ENCODE measurements at places on chromosomes 2 and 18. TPM values are rescaled to one million over a fixed set of nuclear protein-coding genes. Genes with fewer than 3 reads are reported as not detected.

DNA sequence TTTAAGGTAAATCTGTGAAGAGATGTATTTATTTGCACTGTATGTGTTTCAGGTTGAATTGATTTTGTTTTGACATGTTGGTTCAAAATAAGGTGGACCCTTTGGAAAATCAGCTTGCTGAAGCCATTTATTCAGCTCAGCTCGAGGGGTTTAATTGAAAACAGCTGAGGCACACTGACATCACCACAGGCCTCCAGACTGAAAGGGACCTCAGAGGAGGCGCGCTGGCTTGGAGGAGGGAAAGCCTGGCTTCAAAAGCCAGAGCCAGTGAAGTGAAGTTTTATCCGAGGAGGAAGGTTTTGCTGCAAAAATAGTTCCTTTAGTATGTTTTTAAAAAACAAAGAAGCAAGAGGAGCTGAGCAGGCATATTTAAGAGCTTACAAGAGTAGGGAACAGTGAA lies 26.9 kb upstream of the DNMT3A start:
- DNase-seq = no peak

GRCh38 chr18:55743133-55743532 lies 155.1 kb upstream of the TCF4 start:
- no peak for DNase-seq

DNA sequence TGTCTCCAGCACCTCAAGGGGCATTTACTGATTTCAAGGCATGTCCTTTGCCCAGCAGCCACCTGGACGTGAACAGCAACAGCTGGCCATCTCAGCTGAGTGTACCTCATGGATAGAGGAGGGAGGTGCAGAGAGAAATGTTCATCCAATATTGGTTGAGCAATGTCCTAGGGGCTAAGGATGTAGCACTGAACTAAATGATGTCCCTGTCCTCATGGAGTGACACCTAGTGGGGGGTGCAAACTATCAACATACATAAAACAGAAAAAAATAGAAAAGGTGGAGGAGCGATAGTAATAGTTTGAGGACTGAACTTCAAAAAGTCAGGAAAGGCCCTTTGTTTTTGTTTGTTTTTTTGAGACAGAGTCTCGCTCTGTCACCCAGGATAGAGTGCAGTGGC lies 4.8 kb upstream of the UGGT1 start:
- no peak for DNase-seq

DNA sequence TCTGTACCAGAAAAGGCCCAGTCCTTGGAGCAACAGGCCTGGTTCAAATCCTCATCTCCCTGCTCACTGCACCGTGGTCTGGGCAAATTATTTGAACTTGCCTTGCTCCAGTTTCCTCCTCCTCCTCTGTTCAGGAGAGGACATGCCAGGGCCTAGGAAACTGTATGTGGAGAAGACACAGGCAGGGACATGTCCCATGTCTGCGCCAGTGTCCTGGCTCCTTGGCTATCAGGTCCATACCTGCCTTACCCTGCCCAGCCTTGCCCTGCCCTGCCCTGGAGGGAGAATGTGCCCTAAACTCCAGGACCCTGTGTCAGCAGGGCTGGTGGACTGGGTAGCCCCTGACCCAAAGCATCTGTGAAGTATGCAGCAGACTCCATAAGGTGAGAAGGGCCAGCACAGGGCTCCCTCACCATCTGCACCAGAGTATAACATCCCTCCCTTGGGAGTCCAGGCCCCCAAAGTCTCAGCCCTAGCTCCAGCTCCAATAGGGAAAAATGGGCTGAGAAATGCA lies 165.3 kb downstream of the GALNT1 start:
- no peak for DNase-seq

DNA sequence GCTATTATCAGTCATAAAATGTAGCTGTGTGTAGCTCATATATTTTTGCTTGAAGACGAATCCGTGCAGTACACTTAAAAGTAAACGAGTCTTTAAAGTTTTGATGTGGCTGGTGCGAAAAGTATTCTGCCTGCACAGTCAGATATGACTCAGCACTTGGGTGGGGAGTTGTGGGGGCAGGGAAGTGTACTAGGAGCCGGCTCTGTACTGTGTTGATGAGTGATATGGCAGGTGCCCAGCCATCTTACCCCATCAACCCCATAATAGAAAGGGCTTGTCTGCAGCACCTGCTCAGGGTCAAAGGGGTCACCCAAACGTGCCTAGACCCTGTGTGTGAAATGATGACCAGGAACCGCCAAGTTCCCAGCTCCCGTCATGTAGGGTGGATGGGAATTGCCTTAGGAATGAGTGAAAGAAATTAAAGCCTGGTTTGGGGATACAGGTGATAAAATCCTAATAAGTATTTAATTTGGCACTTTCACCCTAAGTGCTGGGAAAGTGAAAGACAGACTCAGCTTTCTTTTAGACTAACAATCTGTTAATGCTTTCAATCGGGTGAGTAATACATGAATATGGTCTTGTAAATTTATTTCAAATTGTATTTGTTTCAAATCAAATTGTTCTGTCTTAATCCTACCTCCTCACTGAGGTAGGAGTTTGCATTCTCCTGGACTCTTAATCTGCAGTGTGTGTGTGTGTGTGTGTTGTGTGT lies 48.0 kb downstream of the BCL2L11 start:
- DNase-seq = peak; percentile 20

DNA sequence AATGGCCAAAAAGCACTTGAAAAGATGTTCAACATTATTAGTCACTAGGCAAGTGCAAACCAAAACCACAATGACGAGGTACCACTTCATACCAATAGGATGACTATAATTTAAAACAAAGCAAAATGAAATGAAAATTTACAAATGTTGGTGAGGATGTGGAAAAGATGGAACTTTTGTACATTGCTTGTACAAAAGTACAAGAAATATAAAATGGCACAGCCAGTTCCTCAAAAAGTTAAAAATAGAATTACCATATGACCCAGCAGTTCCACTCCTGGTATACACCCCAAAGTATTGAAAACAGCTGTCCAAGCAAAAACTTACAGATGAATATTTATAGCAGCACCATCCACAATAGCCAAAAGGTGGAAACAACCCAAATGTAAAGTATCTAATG lies 107.8 kb upstream of the XPO1 start:
- DNase-seq = no peak

- peak; percentile 34 for DNase-seq
These were observed 96.4 kb upstream of the LINC00305 start for GRCh38 chr18:64245126-64245861.

GRCh38 chr2:225064362-225064761 lies 22.1 kb upstream of the DOCK10 start:
- no peak for DNase-seq

- DNase-seq = no peak
These were observed 10.0 kb upstream of the CELF4 start for GRCh38 chr18:37575646-37576045.

Gene UCN
- polyA plus RNA-seq = 1.3 TPM

Gene ZNF521
- polyA plus RNA-seq = 1.8 TPM

Gene LBH
- polyA plus RNA-seq = 27.2 TPM

Gene CRYGC
- not detected for polyA plus RNA-seq

Gene ALK
- not detected for polyA plus RNA-seq
